Cerebellum (tissue), 4 donors: ENCODE measurements at places on chromosomes 12 and 14. TPM values are rescaled to one million over a fixed set of nuclear protein-coding genes. Genes with fewer than 3 reads are reported as not detected.

GRCh38 chr12:78711954-78712353 is 152.6 kb upstream of the SYT1 start:
- no peak for DNase-seq

- DNase-seq: no peak
Measured at GRCh38 chr12:85253853-85254252, 26.2 kb upstream of the ALX1 start.

GRCh38 chr12:52666471-52666870 is 13.7 kb downstream of the KRT1 start:
- no peak for DNase-seq

The CHST11 gene
- total RNA-seq: 27.9 TPM

DNA sequence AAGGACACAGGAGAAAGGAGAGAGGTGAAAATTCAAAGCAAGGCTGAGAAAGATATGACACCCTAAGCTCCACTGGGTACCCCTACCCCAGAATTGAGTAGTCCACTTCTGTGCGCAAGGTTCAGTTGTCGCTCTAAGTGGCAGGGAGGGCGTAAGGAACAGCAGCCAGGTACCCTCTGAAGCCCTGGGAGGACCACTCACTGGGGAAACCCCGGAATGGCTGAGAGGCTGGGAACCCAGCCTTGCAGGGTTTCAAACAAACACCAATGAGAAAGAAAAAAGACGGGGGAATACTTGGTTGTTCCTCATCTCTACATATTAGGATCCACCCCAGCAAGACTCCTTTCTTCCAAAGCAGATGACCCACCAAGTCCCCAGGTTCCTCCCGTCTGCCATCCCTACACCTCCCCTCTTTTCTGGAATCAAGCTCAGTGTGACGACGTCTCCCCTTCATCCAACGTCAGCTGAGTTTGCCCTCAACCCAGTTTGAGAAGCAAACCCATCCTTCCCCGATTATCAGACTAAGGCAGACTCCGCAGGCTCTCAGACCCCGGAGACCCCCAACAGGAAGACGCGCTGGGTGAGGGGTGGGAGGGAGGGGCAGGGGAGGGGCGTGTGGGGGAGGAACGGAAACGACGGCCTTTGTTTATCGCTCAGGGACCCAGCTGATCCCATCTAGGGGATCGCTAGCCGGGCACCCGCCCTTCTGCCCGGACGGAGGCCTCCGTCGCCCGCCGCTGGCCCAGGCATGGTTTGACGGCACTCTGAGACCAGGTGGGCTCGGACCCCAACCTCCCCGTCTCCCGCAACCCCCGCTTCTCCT is 795 bp downstream of the LMBR1L start:
- no peak for DNase-seq
